Naive B cell (primary cell): ENCODE measurements at places on chromosomes 16 and 17. TPM values are rescaled to one million over a fixed set of nuclear protein-coding genes. Genes with fewer than 3 reads are reported as not detected.

Gene CCL16
- polyA plus RNA-seq = not detected

Gene MMP28
- polyA plus RNA-seq = not detected

Gene MVD
- polyA plus RNA-seq = 18.4 TPM

Gene B9D1
- 2.0 TPM for polyA plus RNA-seq

Gene FLOT2
- polyA plus RNA-seq = 655 TPM
